A549 treated with DMSO at 1 μM for 4 hours (cell line): ENCODE measurements at places on chromosomes 5 and 9. TPM values are rescaled to one million over a fixed set of nuclear protein-coding genes. Genes with fewer than 3 reads are reported as not detected.

Gene SLC34A1
- total RNA-seq = 0.04 TPM in 1 of 5 replicates, not detected in the others

Gene IL11RA
- 5.6 to 7.6 TPM (median 6.1 TPM) in 5 replicates for total RNA-seq

Gene TRIP13
- 54.3 to 72.1 TPM (median 66.0 TPM) in 5 replicates for total RNA-seq

Gene DNAI1
- total RNA-seq = 0.07 TPM in 1 of 5 replicates, not detected in the others

Gene SLC34A3
- total RNA-seq = 0.07 to 0.14 TPM (median 0.11 TPM) in 4 of 5 replicates, not detected in the other
